Amygdala (tissue), 56 donors: ENCODE measurements at places on chromosomes 13 and 19.

DNA sequence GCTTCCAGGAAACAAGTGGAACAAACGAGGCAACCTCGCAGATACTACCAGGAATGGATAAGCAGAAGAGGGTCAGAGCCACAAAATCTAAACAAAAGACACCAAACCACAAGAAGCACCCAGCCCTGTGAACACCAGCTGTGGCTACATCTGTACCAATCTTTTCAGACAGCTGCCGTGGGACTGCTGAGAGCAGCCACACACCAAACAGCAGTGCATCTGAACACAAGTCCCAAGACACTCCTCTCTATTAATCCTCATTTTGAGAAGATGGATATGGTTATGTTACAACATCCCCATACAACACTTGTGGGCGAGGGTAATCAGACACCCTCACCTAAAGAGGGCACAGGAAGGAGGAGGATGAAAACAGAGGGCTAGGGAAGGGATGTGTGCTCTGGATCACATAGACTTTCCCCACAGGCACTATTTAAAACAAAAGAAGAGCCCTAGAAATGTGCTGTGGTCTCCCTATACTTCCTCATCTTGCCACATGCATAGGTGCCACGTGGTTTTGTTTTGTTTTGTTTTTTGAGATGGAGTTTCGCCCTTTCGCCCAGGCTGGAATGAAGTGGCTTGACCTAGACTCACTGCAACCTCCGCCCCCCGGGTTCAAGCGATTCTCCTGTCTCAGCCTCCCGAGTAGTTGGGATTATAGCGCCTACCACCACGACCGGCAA is 41.6 kb upstream of the ZNF14 start:
- DNase-seq = no peak

DNA sequence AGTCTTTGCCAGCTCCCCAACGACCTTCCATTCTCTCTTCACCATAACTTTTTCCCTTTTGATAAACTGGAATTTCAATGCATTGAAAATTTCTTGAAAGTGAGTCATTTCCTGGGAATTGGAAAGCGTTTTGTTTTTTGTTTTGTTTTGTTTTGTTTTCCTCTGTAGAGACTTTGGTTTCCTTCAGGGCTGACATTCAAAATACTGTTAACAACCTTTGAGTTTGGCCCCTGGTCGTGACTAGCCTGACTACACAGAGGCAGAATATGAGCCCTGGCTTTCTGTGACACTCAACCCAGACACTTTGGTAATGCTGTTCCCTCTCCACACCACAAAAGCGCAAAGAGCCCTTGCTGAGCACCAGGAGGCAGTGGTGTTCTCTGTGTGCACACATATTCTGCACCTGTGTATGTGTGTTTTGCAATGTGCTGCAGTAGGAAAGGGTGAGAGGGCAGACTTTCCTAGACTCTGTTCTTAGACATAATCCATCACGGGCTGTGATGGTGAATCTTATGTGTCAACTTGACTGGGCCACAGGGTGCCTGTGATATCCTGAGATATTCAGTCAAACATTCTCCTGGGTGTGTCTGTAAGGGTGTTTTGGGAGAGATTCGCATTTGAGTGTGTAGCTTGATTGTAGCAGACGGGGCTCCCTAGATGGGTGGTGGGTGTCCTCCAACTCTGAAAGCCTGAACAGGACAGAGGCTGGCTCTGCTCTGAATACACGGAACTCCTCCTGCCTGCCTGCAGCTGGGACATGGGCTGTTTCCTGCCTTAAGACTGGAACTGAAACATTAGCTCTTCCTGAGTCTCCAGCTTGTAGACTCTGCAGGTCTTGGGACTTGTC is 29.5 kb upstream of the ANKRD10 start:
- DNase-seq = no peak

DNA sequence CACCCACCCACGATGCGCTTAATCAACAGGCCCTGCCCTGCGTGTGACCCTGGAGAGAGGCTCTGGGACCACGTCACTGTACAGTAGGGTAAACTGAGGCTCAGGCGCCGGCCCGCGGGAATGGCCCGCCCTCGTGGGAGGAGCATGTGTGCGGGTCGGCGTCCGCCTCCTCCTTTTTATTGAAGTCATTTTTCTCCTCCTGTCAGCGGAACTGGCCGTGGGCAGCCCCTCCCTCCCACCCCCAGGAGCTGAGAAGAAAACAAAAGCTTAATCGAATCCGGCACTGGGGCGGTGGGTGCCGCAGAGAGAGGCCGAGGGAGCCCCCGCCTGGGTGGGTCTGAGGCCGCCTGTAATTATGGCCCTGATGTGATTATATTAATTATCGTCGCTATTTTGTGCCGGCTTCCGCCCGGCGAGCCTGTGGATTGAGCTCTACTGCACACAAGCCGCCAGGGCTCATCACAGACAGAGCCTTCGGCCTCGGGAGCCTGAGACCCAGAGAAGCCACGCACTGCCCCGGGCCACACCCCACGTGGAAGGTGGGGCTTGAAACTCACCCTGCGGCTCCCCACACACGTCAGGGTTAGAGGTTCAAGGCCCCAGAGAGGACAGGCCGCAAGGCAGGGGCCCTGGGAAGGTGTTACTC is 7.0 kb downstream of the C2CD4C start:
- no peak for DNase-seq

- no peak for DNase-seq
Observed at GRCh38 chr13:64845110-64845509, 2385.0 kb downstream of the PCDH9 start.

DNA sequence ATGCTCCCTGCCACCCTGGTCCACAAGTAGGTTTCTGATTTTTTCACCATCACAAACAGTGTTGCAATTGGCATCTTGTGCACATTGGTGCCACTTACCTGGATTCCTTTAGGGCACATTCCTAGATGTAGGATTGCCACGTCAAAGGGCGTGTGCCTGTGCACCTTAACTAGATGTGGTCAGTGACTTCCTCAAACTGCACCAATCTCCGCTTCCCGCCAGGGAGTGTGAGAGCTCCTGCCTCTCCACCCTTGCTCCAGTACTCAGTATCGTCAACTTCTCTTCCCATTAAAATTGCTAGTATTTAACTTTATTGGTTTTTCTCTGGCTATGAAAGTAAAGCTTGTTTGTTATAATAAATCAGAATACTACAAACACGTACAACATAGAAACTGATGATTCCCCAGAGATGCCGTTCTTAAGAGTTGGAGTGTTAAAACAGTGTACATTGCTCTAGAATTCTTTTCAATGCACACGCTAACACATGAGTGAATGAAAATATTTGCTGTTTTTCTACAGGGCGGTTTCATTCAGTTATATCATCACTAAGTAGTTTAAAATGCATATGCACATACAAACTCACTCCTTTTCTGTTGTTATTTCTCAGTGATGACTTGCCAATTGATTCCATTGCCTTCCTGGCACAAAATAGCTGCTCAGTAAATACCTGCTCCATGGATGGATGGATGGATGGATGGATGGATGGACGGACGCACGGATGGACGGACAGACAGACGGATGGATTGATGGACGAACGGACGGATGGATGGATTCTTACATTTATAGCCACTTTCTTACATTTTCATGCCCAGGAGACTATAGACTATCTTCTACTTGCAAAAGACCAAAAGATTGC is 23.4 kb downstream of the CCNE1 start:
- DNase-seq = no peak

DNA sequence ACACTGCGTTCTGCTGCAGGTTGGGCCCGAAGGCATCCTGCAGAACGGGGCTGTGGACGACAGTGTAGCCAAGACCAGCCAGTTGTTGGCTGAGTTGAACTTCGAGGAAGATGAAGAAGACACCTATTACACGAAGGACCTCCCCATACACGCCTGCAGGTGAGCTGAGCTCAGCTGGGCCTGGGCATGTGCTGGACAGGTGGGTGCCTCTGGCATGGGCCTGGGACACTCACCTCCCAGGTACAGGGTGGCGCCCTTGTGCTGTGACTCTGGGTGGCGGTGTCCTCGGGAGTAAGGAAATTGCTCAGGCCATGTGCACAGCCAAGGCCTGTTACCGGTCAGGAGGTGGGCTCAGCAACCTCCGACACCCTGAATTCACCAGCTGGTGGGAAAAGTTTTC is 14.2 kb downstream of the UPF1 start:
- DNase-seq = no peak

DNA sequence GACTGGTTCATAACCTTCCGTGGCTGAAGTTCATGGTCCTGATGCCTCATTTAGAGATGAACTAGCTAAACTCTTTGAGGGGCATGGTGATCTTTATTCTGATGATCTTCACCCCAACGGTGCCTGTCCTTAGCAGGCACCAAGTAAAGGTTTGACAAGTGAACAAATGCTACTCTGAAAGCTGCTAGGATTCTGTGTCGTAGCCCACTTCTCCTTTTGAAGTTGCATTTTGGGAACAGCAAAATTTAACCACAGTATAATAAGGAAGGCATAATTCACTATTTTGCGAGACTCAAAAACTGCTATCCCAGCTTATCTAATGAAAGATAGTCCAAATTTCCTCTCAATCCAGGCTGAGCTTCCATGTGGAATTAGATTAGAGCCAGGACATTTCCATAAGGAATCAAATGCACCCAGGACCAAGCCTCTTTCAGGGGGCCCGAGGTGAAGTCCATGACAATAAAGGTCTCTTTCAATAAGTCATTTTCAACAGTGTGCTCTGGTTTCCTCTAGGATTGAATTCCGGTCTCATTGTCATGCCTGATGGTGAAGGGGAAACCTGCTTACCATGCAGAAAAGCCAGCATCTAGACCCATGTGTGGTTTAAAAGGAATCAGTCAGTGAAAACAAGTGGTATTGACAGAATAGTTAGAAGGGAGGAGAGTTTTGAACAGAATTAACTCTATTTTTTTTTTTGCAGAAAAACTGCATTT is 23.1 kb downstream of the SIAH3 start:
- no peak for DNase-seq

GRCh38 chr13:105247830-105248229 is 1287.6 kb downstream of the EFNB2 start:
- no peak for DNase-seq

- no peak for DNase-seq
Observed at GRCh38 chr19:29671393-29672160, 6.3 kb downstream of the PLEKHF1 start.

- no peak for DNase-seq
Observed at GRCh38 chr13:34256236-34256635, 438.3 kb downstream of the RFC3 start.

DNA sequence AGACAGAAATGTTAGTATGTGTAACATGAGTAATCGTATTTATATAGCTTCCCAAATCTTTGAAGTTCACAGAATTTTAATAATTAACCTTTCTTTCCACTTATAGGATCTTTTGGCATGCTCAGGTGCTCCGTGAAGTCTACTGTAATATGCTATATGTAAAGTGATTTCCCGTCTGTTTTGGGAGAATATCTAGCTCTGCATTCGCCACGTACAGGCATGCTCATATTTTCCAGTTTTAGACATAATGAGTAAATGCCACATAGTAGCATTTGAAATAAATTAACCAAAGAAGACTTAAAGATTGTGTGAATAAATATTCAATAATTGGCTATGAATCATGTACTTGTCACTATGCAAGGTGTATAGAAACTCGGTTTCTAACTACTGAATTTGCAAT is 189.0 kb upstream of the CSNK1A1L start:
- DNase-seq = no peak

- no peak for DNase-seq
Observed at GRCh38 chr13:50124536-50125303, 109.5 kb downstream of the KCNRG start.

- no peak for DNase-seq
Observed at GRCh38 chr19:46737761-46738171, 8.1 kb upstream of the FKRP start.
